ENCODE measurements at places on chromosomes 4 and X.

DNA sequence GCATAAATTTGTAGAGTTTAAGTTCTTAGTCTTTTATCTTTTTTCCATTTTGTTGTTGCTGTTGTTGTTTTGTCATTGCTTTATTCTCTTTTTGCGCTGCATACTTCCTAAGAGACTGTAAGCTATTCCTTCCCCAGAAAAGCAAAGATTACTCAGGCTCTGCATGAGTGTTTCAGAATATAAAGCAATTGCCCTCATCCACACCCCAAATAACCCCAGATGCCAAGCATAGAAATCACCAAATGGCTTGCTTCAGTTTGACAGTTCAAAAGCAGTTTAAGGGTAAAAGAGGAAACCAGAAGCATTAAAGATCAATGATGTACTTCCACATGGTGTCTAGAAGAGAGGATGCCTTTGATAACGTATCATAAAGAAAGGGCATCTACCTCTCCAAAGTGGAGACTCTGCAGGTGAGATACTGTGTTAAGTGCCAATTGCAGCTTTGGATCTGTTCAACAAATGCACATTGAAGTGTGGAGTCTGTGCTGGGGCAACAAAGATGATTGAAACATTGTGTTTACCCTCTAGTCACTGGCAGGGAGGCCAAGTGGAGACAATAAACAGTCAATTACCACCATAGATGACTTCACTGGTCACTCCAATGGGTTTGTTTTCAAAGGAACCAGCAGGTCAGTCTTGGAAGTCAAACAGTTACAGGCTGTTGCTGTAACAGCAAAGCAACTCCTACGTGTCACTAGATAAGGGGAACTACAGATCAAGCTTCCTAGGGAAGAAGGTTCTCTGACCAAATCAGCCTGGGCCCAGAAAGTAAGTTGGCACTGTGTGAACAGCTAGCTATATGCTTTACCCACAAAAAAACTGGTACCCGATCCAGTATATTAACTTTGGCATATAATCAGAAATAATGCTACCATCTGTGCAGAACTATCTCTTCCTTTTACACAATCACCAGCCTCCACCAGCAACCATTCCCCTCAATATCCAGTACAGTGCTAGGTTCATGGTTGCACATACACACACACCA, 40.6 kb upstream of the IL21 start:
- DNase-seq: no peak

DNA sequence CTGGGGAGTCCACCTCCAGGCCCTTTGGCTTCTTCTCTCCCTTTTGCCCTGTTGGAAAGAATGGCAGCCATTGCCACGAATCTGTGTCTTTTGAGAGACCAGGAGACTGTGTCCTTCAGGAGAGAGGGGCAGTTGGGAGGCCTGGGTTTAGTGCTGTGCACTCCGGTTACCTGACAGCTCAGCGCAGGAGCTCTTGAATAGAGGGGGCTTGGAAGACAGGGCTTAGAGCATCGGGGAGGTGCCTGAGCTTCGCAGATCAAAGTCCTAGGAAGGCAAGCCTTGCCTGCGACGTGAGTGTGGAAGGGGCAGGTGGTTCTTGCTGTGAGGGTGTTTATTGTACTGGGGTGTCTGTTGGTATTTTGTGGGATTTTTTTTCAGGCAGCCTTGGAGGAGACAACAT, 41.9 kb upstream of the TADA2B start:
- no peak for DNase-seq

GRCh38 chr4:110751183-110751582, 128.3 kb upstream of the PITX2 start:
- no peak for DNase-seq

GRCh38 chr4:143397887-143398286, 61.2 kb downstream of the GAB1 start:
- no peak for DNase-seq

- no peak for DNase-seq
Measured at GRCh38 chr4:183074288-183074990, 24.6 kb upstream of the WWC2 start.

DNA sequence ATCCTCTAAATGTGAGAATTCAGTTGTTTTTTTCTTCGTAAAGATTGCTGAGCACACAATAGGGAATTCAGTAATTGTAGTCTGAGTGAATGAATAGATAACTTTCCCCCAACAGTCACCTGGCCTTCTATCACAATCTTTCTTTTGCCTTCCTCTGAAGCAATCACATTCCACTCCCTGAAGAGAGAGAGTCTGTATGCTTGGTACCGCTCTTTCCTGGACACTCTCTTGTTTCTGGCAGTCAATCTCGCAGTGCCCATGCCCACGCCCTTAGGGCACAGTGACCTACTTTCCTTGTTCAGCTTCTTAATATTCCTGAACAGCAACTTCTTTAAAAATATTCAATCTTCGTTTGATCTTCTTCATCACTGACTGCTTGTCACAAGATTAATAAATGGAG, 255.9 kb downstream of the ADAMTS3 start:
- DNase-seq: no peak

GRCh38 chr4:65071564-65071963, 598.7 kb downstream of the EPHA5 start:
- DNase-seq: no peak

GRCh38 chrX:71366674-71367256, 608 bp downstream of the TAF1 start:
- DNase-seq: peak; percentile 36

DNA sequence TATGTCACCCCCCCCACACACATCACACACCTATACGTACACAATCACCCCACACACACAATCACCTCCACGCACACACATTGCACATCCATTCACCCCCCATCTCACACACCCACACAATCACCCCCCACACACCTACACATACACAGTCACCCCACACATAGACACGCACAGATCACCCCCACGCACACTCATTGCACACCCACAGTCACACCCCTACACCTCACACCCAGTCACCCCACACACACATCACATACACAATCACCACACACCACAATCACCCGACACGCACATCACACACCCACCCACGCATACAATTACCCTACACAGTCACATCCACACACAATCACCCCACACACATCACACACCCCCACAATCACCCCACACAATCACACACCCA, 15.9 kb upstream of the TADA2B start:
- no peak for DNase-seq

DNA sequence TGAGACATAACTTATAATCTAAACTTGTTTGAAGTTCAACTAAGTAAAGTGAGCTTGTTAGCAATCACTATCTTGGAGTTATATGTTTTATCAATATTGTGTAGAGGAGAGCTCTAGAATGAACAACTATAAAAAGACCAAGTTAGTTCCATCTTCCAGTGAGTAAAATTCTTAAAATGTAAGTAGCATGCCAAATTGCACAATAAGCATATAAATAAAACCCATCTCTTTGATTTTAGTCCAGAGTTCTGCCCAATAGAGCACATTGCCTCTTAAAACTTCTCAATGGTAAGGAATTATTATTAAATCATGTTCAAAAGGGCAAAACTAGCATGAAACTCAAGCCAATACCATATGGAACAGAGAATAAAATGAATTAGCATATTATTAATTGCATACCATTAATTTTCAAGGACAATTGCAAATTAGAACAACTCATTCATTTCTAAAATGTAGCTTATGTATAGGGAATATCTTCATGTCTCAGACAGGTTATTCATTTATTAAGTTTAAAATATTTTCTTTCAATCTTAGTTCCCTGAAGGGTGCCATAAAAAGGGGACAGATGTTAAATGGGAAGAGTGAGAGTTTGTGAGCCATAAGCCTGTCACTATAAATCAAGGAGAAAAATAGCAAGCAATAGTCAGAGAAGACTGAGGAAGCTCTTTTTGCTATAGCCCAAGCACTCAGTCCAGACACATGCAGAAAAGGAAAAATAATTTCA, 507.6 kb downstream of the CENPC start:
- DNase-seq: no peak
